Activated CD4-positive, alpha-beta T cell treated with anti-CD3 and anti-CD28 coated beads, Interleukin-2, Interleukin-4, amounts not matched to agents 100 ng/mL and 50 ng/mL, durations not matched to agents 16 hours and 8 hours (primary cell): ENCODE measurements at places on chromosomes 1 and 21.

GRCh38 chr1:2111674-2112035, 61.4 kb downstream of the PRKCZ start:
- no peak for DNase-seq

- no peak for DNase-seq
These were observed 34.5 kb upstream of the SOD1 start for GRCh38 chr21:31624961-31625491.

GRCh38 chr1:114075546-114076242, 78.0 kb downstream of the SYT6 start:
- no peak for DNase-seq

DNA sequence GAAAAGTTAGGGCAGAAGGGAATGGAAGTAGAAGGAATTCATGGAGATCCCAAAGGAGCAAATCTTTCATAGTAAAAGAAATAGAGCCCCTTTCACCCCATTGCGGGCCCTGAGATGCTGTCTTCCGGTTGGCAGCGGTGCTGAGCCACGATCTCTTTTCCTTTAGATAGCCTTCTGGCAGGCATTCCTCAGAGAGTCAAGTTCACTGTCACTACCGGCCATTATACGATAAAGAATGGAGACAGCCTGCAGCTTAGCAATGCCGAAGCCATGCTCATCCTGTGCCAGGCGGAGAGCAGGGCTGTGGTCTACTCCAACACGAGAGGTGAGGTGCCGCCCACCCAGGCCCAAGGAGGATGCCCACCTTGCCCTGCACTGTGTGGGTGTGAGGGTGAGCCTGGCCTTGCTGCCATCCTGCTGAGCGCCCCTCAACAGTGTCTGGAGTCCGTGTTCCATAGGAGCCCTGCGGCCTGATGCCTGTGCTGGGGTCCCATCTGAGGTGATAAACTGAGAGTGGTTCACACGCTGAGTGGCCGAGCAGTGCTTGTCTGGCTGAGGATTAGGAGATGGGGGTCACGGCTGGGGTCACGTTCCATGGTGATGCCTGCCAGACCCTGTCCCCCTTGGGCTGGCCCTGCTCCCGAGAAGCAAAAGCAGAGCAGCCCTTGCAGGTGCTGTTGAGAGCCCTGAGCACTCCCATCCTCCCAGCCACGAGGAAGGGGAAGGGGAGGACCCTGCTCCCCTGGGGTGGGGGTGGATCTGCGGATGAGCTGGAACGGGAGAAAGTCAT, 20.4 kb upstream of the PWP2 start:
- DNase-seq: no peak

DNA sequence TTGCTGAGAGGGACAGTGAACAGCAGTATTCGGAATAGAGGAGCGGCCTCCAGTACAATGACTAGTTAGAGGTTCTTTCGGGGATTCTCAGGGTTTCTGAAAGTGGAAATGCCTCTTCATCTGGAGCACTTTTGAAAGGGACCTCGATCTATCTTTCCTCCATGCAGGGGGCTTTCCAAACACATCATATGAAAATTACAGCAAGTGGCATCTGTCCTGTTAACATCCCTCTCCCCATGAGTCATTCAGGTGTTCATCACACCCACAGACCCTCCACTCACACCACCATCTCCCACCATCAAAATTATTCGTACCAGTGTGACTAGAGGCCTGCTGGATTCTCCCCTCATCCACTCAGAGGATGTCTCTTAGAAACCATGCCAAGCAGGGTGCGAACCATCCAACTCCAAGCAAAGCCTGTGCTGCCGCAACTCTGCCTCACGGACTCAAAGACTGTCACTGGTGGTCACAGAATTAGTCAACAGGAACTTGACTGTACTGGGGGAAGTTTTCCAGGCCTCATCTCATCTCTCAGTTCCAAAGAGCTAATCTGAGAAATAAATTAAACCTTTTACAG, 211.1 kb downstream of the MRPL39 start:
- peak; percentile 92 for DNase-seq

- peak; percentile 24 for DNase-seq
These were observed 21.0 kb downstream of the PCSK9 start for GRCh38 chr1:55060133-55060999.

- no peak for DNase-seq
These were observed 10.3 kb downstream of the CPLANE2 start for GRCh38 chr1:16226490-16227179.

DNA sequence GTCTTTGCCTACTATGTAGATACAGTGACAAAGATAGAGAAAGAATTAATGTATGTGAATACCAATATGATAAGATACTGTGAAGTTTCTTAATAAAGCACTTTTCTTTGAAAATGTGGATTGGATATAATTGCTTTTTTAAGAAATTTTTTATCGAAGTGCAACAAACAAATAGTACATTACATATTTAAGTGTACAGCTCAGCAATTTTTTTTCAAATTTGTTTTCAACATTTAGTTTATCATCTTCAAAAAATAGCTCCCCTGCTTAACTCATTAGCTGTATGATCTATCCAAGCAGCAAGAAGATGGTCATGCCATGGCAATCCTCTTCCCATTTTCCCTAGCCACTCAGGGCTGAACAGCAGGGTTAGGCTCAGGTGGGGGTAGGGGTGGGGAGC, 40.5 kb downstream of the NEK7 start:
- no peak for DNase-seq

GRCh38 chr1:109777980-109778625, 14.4 kb upstream of the EPS8L3 start:
- DNase-seq: no peak

DNA sequence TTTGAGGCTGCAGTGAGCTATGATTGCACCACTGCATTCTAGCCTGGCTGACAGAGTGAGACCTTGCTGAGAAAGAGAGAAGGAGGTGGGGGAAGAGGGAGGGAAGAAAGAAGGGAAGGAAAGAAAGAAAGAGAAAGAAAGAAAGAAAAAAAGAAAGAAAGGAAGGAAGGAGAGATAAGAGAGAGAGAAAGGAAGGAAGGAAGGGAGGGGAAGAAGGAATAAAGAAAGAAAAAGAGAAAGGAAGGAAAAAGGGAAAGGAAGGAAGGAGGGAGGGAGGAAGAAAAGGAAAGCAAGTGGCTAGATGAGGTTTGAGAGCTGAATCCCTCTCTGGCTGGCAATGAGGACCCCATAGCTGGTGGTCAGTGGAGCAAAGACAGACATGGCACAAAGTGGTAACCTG, 20.4 kb downstream of the MT1HL1 start:
- DNase-seq: no peak
